Activated naive CD8-positive, alpha-beta T cell treated with anti-CD3 and anti-CD28 coated beads, Interleukin-2, amount 10 ng/mL, durations not matched to agents 7 days and 5 days (primary cell): ENCODE measurements at places on chromosomes 3 and 15.

DNA sequence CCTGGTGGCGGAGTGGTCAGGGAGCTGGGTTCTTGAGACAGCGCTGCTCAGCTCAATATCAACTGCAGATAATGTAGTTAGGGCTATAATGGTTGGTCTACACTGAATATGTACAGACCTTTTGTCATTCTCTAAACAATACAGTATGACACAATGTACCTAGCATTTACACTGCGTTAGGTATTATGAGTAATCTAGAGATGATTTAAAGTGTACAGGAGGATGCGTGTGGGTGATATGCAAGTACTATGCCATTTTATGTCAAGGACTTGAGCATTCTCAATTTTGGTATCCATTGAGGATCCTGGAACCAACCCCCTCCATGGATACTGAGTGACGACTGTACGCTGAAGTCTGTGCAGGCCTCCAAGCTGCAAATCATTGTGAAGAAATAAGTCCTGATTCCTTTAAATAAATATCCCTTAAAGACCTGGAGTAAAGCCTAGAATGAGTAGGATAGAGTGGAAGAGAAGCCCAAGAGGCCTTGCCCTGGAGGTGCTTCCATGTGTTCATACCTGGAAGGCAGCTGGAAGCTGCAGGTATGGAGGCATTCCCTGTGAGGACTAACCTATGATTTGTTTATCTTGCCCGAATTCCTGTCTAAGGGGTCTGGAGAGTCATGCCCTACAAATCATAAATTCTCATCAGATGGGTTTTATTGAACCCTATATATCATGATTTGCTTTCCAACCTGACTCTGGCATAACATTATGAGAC is 15.7 kb upstream of the RTP1 start:
- no peak for DNase-seq

- DNase-seq: no peak
Observed at GRCh38 chr3:49385617-49386016, 26.2 kb downstream of the RHOA start.

DNA sequence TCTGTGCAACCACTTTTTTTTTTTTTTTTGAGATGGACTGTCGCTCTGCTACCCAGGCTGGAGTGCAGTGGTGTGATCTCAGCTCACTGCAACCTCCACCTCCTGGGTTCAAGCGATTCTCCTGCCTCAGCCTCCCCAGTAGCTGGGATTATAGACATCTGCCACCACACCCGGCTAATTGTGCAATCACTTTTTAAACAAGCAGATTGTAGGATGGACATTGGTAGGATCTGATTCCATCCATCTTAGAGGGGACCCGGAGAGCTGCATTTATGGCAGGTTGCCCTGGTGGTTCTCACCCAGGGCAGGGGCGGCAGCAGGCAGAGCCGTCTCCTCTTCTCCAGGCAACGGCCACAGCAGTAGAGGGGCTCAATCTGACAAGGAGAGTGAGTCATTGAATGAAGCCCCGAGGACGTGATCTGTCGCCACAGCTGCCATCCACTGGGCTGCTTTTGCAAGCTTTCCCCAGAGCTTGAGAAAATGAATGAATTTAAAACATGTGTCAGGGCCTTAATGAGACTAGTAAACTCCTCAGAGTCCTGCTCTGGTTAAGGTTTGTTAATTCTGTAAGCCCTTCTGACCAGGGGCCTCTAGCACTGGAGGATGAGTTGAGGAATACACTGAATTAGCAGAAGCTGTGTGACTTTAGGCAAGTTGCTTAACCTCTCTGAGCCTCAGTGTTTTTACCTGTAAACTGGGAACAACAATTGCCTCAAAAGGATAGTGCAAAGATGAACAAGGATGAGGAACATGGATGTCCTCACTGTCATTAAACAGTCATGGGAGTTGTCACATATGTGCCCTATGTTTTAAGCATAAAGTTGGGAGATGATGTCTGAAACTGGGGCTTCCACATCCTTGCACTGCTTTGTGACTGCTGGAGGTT is 129.1 kb downstream of the ASB7 start:
- no peak for DNase-seq

DNA sequence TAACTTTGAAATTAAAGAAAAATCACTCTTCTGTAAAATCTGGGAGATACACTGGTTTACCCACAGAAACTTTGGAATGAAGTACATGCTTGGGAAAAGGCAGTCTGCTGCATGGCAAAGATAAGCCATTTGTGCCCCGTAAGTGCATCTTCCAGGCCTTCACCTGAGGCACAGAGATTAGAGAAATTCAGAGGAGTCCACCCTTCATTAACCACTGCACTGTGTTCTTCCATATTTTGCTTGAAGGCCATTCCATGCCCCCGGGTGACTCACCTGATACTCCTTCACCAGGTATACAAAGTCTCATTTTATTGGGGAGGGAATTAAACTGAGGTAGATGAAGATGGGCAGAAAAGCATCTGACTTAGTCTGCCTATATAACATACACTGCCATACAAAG is 53.0 kb downstream of the CMSS1 start:
- DNase-seq: no peak

DNA sequence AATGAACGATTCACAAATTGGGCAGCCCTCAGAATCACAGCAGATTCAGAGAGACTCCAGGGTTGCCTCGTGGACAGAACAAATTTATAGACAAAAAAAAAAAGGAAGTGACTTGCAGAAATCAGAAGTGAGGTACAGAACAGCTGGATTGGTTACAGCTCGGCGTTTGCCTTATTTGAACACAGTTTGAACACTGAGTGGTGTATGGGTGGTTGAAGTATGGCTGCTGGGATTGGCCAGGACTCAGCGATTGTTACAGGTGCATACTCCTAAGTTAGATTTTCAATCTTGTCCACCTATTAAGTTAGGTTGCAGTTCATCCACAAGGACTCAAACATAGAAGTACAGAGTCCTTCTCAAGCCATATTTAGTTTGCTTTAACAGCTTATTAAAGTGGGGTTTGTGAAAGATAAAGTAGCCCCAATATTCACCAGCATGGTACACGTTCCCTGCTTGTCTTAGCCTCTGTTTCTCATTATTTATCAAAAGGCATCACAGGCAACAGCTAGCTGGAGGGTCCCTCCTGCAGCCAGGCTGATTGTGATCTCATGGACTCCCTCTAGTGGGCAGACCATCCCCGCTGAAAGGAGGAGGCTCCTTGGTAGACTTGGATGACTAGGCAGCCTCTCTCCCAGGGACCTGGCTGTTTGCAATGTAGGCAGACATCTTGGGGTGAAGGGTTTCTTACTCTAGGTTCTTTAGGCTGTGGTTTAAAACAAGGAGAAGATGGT is 17.6 kb upstream of the ALDH1L1 start:
- no peak for DNase-seq
